ENCODE measurements at places on chromosomes 16 and 17. TPM values are rescaled to one million over a fixed set of nuclear protein-coding genes. Genes with fewer than 3 reads are reported as not detected.

DNA sequence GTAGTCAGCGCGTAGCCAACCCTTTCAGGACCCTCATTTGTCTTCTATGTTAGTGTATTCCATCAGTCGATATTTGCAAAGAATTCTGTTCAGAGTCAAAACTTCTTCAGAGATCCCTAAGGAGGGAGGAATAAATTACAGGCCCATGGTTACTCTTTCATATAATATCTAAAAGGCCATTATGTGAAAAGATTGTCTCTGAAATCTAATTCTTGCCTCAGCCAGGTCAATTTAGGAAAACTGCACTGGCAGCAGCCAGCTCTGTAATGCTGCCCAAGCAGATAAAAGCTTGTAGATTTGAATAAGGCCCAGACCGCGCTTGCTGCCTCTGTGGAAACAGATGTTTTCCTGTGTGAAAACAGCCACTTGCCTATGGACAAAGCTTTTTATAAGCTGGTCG lies 379.8 kb downstream of the CNTNAP4 start:
- no peak for DNase-seq

- DNase-seq: peak; percentile 56
Observed at GRCh38 chr16:57862698-57863433, 60.6 kb upstream of the KIFC3 start.

DNA sequence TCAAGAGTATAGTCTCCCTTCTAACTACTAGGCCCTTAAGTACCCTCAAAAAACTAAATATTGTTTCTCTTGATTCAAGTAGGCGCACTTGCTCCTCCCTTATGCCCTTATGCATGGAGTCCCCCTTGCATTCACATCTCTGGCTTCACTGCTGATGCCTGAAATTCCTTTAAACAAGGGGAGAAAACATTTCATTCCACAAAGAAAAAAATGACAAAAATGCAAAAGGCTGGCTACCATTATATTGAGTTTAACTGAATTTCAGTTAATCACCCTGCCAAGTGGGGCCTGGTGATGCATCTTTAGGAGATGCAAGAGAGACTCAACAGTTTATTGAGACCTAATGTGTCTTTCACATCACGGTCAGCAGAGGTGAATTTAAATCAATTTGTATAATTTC lies 35.6 kb downstream of the CRLF3 start:
- no peak for DNase-seq

DNA sequence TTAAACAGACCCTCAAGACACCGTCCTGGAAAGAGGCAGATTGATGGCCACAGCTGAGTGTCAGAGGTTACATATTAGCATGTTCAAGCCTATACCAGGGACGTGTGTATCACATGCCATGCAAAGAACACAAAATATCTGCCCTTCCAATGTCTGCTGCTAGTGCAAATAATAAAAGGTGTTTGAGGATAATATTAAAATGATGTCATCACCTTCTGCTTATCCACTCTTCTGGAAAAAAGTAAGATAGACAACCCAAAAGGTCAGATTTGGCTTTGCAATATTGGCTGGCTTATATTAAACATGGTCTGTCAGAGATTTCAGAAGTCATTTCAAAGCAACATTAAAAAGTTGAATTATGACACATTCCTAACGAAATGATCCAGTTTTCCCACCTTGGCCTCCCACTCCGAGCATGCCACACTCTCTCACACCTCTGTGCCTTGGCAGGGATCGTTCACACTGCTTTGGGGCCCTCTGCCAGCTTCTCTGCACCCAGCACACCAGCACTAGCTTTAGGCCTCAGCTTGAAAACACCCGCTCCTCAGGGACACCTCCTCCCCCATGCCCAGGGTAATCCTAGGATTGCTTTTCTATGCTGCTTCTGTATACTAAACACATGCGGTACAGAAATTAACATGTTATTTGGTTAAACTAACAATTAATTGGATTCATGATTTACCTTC lies 248.2 kb downstream of the NTN1 start:
- DNase-seq: no peak

DNA sequence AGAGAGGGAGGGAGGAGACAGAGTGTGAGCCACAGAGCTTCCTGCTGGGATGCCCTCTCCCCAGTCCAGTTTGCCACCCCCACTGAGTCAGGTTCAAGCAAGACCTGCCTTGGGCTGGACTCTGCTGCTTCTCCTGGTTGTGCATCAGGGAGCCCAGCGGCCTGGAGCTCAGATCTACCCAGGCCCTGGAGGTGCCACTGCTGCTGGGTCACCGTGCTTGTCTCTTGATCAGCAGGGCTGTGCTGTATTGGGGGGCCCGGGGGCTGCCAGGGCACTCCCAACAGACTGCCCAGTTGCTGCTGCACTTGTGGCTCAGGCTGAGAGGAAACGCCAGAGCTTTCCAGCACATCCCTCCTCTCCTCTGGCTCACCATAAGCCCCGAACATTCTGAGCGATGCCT lies 8.9 kb downstream of the TLE7 start:
- DNase-seq: no peak

DNA sequence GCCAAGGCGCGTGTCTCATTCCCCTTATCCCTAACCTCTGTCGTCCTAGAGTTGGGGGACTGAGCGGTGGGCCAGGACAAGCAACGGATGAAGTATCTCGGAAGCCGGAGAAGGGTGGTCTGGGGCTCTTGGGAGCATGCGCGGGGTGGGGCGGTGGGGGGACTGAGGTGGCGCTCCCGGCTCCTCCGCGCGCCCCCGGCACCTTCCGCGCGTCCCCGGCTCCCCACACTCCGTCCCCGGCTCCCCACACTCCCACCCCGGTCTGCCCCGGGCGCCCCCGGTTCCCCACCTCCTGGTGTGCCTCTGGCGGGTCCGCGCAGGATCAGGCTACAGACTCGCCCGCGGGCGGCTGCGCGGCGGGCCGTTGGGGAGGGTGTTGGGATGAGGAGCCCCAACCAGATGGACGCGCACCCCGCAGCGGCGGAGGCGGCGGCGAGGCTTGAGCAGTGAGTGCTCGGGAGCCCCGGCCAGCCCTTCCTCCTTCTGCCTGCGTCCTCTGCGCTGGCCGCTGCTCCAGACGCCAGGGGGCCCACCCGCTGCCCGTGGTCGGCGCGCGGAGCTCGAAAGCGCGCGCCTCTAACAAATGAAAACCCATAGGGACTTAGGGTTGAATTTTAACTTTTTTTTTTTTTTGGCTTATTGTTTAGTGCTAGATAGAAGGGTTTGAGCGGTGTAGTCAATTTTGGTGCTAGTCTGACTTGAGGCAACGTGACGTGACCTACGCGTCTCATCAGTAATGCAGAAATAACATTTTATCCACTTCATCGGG lies 5.6 kb upstream of the CRYM start:
- no peak for DNase-seq

DNA sequence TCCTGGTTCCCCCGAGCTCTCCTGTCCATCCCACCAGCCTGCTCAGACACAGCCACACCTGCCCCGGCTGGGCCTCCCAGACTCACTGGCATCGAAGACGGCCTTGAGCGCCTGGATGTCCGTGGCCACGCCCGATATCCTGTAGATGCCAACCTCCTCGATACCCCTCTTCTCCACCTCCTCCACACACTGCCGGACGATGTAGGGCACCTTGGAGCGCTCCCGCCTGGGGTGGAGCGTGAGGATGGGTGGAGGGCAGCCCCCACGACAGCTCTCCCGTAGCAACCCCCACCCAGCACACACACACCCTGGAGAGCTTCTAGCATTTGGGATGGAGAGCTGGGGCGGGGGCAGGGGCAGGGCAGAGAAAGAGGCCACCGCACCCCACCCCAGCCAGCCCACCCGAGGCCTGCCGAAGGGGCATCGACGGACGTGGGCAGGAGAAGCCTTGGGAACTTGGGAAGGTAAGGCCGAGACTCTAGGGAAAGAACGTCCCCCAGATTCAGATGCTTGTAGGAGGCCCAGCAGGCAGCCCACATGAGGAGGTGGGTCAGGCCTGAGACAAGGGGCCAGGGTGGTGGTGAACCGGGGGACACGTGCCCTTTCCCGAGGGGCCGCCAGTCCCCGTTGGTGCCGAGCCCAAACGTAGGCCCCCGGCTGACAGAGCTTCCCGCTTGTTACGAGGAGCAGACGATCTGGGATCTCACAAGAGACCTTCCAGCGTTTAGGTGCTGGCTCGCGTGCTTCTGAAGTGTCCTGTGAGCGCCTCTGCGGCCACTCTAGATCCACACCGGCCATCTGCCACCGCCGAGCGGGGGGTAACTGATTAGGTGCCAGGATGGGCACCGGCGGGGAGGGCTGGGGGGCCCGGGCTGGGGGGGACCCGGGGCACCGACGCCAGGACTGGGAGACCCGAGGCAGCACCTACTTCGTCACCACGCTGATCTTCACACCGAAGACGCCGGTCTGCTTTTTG lies 15.1 kb downstream of the TIMM22 start:
- no peak for DNase-seq

DNA sequence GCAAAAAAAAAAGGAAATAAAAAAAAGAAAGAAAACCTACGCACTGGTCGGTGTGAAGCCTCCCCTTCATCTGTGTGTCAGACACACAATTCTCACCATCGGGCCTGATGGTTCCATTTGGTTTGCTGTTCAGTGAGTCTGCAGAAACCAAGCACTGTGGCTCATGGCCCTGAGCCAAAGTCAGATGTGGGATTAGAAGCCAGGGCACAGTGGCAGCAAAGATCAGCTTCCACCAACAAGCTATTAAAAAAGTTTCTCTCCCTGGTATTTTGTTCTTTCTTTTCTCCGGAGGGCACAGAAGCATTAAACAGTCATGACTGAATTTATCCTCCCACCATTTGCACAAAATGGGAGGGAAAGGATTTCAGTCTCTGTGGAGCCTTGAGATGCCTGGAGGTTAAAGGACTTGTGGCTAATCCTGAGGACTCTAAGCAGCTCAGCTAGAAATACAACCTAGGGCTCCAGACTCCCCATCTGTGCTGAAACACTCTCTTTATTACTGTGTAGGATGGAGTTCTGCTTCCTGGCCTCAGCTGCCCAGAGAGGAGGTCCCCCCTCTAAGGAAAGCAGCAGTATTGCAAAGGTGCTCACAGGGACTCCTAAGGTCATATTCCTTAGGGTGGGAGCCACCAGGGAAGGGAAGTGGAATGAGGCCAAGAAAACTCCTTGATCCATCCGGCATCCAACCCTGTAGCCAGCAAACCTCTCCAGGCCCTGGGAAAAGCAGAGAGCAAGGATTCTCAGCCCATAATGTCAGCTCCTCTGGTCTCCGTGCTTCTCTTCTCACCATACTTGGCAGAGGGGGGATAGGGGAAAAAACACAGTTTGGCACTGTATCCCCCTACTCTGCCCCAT lies 28.2 kb downstream of the SLC39A11 start:
- DNase-seq: no peak

DNA sequence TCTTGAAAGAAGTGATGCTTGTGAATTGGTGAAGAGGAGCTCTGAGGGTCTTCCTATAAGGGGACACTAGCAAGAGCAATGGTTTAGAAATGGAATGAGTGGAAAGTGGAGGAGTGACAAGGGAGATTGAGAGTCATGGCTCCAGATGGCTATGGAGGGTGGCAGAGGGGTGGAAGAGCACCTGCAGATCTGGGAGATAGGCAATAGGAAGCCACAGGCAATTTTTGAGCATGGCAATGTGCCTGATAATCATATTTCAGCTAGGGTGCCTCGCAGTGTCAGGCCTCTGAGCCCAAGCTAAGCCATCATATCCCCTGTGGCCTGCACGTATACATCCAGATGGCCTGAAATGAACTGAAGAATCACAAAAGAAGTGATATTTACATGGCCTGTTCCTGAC lies 21.5 kb downstream of the RGS9 start:
- DNase-seq: no peak

DNA sequence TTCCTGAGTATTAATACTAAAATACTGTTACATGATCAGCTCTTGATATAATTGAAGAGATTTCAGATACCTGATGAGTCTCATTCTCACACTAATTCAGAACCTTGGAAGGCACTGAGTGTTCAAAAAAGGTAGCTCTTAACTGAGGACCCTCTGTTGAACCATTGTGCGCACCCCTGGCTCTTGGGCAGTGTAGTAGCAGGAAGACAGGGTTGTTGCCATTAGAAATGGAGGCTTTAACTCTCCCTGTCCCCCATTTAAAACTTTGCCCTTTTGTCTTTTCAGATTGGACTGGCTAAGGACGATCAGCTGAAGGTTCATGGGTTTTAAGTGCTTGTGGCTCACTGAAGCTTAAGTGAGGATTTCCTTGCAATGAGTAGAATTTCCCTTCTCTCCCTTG lies 1.8 kb downstream of the EIF1 start:
- no peak for DNase-seq

DNA sequence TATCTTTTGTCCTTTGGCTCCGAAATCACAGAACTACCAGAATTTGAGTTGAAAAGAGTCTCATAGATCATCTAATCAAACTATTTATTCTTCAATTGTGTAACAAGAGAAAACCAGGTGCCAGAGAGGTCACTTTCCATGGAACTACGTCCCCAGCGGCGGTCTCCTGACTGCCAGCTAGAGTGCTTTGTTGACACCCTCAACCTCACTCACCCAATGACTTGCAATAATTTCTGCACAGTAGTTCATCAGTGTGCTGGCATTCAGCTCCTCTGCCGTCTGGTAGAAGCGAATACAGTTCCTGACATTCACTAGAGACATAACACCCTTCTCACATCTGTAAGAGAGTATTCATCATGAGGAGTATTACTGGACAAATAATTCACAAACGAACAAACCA lies 54.2 kb downstream of the ANKFY1 start:
- no peak for DNase-seq

DNA sequence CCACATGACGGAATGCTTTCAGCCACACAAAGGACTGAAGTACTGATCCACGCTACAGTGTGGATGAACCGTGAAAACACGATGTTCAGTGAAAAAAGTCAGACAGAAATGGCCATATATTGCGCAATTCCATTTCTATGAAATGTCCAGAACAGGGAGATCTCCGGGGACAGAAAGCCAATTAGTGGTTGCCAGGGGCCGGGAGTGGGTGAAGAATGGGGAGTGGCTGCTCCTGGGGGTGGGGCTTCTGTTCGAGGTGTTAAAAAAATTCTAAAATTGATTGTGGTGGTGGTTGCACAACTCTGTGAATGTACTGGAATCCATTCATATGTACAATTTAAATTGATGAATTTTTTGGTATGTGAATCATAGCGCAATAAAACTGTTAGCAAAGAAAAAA lies 154.8 kb upstream of the HSBP1 start:
- DNase-seq: no peak

DNA sequence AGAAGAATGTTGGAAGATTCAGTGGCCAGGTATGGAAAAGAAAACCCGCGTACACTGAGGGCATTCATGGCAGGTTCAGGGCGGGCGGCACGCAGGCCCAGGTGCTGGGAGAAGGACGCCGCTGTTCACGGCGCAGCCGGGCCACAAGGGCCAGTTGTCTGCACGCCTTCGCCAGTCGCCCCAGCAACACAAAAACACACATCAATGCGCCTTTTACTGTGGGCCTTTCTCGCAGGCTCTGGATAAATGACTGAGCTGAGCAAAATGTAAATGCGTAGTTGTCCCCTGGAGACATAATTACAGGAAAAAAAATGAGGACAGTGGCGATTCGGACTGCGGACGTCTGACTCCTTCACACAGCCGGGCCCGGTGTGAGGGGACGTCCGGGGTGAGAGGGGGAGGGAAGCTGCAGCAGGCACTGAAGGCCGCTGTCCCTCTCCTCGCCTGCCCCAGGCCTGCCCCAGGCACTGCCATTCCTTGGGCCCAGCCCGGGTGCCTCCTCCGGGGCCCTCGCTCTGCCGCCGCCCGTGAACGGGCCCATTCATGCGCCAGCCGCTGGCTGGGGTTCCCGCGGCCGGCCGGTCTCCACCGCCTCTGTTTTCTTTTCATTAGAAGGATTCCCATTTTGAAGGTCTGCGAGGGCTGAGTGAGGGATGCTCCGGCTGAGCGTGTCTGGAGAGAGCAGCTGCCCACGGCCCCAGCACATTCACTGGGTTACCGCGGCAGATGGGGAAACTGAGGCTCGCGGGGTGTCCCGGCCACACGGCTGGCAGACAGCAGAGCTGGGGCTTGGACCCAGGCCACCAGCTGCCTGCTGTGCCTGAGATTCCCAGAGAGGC lies 6.5 kb upstream of the ZNF469 start:
- DNase-seq: no peak

The MYH8 gene
- not detected for total RNA-seq

The DRC3 gene
- 1.1 TPM for total RNA-seq

All from A172 (cell line).